ENCODE measurements at places on chromosomes 4 and X.

GRCh38 chr4:26105337-26105736 lies 191.3 kb downstream of the SMIM20 start:
- DNase-seq: no peak

GRCh38 chrX:82092307-82092706 lies 890.4 kb downstream of the SH3BGRL start:
- DNase-seq: no peak

DNA sequence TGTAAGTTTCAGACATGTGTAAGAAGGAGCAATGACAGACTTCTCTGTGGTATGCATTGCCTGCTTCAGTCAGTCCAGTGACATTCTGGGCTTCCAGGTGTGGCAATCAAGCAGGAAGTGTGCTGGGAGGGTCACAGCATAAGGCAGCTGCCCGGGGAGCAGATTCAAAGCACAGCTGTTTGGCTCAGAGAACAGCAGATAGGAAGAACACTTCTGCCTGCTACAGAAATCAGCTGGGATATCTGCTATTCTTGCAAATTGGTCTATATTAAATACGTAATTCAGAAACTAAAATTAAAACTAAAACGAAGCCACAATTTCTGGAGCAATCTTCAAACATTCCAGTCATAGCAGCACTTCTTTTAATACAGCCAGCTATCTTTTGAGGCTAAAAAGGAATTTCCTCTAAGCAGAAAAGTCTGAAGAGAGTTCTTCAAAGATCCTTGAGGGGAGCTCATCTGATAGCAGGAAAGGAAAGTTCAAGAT lies 47.5 kb upstream of the GALNT7 start:
- no peak for DNase-seq

DNA sequence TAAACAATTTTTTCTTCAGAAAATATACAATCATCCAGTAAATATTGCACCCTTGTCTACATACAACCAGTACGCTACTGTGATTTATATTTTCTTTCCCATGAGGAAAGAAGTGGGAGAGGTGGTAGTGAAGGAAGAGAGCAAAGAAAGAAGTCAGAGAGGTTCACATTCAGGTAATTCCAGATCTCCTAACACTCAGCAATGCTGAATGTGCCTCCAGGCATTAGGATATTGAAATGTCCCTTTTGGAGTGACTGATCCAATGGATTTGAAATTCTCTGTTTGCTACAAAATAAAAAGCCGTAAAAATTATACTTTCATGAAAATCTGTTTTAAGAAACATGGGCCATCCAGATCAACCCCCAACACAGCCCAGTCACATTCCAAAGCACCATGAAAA lies 211.9 kb upstream of the NR3C2 start:
- no peak for DNase-seq

DNA sequence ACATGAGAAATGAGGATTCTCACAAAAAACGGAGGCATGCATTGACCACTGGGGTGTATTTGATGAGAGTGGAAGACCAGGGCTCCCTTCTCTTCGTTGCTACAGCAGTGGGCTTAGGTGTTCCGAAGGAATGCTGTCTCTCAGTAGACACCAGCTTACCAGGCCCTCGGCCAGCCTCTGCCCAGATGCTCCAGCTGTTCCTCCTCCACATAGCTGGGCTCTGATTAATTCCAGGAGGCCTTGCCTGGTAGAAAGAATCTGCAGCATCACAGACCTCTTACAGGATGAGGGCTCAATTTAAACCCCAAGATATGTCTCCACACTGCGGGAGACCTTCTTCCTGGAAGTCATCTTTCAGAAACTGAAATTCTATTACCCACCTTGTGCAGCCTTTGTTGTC lies 346.6 kb upstream of the TENM3 start:
- DNase-seq: no peak

DNA sequence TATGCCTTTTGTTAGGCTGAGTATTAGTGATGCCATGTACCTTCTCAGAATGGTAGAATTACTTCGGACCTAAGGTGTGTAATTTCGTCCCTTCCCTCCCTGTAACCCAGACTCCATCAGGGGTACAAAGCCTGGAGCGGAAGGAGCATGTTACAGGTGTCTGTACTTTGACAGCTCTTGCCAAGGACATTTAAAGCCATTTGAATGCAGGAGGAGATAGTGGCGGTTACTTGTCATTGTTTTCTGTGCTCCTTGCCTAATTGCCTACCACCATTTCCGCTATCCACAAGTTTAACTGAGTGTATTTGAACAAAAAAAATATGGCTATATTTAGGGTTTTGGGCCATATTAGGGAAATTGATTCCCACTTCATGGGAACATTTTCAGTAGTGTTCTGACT lies 1.8 kb downstream of the FNIP2 start:
- no peak for DNase-seq

GRCh38 chr4:86755388-86755787 lies 93.8 kb downstream of the SLC10A6 start:
- DNase-seq: no peak

DNA sequence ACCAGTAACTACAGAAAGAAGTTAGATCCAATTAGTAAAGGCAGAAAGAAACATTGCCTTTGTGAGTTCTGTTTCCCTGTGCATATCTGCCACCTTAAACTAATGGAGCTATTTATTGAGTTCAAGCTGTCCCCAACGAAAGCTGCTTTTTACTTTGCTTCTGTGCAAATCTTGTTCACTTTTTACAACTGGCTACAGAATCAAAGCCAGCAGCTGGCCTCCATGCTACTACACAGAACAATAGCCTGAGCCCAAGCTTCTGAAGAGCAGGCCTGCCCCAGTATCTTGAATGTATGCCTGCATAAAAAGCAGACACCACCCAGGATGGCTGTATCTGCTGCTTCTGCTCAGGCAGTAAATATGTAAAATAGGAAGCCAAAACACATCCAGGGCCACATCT lies 28.1 kb downstream of the ANK2 start:
- no peak for DNase-seq

- DNase-seq: no peak
Measured at GRCh38 chr4:526971-527460, 28.0 kb downstream of the PIGG start.

GRCh38 chrX:40446921-40447320 lies 133.8 kb upstream of the ATP6AP2 start:
- no peak for DNase-seq

DNA sequence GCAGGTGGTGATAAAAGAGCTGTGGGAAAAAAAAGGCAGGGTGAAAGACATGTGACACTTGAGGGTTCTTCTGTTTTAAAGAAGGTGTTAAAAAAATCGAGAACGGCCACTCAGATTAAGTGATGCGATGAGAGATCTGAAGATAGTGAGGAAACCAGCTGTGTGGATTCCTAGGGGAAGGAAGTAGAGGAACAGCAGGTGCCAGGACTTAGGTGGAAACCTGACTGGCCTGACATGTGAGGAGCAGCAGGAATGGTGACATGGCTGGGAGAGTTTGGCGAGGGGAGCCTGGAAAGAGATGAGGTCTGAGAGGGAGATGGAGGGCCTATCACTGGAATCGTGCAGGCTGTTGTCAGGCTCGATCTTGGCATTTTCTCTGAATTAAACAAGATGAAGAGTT lies 55.5 kb downstream of the BMPR1B start:
- DNase-seq: no peak

DNA sequence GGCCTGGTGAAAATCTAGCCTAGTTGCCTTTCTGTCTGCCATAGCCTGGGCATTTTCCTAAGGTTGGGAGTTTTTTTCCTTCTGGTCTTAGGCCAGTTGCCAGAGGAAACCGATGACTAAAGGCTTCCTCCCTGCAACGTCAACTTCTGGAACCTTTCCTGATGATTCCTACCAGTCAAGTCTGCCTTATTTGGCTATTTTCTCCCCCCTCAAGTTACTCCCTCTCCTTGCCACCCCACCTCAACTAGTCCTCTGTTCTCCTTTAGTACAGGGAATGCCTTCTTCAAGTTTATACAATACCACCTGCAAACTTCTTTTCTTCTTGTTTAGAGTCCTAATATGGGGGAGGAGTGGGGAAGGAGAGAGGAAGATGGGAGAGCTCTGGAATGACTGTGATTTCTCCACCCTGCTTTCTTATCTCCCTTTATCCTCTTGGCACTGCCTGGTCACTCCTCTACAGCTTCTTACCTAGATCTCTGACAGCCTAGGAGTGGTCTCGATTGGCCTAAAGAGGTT lies 10.6 kb downstream of the MSN start:
- no peak for DNase-seq

DNA sequence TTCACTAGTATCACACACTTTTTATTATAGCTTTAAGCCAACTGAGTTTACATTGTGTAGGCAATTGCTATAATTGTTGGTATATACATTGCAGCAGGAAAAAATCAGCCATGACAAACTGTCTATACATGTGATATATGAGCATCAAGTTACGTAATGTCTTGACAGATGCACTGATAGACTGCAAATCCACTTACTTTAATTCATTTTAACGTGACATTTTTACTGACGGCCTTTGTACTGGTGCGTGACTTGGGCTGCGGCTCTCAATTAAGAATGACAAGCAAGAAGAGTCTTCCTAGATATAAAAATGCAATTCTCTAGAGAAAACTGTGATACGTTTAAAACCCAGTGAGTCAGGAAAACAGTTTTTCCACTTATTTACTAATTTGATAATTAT lies 143.8 kb downstream of the ACTRT1 start:
- no peak for DNase-seq

GRCh38 chr4:23290656-23291055 lies 597.9 kb downstream of the GBA3 start:
- no peak for DNase-seq

DNA sequence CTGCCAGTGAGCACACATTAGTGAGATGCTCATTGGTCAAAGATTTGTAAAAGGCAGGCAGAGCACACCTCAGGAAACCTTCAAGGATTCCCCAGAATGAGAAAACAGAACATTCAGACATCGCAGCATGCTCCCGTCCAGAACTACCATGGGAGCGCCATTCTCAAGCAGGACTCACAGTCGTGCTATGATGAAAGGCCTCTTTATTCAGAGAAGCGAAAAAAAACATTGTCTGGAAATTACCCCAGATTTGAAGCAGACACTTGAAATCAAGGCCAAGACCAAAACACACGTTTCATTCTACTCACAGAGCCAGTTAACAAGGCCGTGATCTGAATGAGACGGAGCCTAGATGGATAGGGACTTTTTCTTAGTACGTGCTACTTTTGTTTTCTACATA lies 961.8 kb upstream of the TENM3 start:
- DNase-seq: no peak

- DNase-seq: no peak
Measured at GRCh38 chr4:156634612-156635011, 337.0 kb downstream of the PDGFC start.

- no peak for DNase-seq
Measured at GRCh38 chrX:7133050-7133440, 14.5 kb upstream of the STS start.

GRCh38 chr4:77349796-77350195 lies 192.8 kb downstream of the CCNG2 start:
- DNase-seq: no peak

DNA sequence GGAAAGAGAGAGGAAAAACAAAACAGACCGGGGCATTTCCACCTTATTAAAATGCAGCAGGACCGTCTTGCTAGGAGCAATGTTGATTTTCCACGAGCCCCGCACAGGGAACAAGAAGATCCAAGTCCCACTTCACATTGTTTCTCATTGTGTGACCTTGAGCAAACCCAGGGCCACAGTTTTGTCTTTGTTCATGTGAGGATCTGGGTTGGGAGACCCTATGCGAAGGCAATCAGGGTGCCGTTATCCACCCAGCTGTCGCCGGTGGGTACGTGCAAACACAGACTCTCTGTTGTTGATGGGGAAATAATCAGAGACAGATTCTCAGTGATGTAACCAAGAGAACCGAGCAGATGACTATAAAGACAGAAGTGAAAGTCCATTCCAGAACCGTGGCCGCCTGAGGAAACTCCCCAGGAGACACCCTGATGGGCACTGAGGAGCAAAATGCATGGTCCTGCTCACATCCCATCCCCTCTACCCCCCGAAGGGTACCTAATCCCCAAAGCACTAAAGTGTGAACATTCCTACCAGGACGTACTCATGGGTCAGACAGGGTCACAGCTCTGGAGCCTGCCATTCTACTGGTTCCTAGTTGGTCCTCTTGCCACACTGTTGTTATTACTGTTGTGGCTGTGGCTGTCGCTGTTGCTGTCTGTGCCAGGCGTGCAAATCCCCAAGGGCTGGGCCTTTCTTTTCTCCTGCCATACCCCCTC lies 102.7 kb upstream of the RBPJ start:
- no peak for DNase-seq

GRCh38 chr4:38387348-38387747 lies 276.7 kb upstream of the KLF3 start:
- no peak for DNase-seq

GRCh38 chr4:169715826-169716225 lies 41.9 kb downstream of the HPF1 start:
- no peak for DNase-seq

- DNase-seq: no peak
Measured at GRCh38 chrX:154401045-154401799, 3.0 kb downstream of the RPL10 start.

DNA sequence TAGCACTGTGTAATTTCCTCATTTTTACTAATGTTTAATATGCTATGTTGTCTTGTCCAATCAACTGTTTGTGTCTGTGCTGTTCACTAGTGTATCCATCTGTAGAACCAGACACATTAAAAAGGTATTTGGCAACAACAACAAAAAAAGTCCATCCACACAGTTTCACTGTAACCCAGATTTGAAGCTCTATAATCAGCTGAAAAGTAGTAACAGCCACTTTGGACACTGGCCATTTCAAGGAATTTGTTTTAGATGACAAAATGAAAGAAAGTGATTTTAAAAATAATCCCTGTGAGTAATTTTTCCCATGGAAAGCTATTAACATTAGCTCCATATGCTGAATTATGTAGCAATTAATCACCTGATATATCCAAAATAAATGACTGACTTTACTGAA lies 2.2 kb upstream of the FBXL5 start:
- DNase-seq: no peak

GRCh38 chr4:98711526-98711925 lies 53.1 kb upstream of the TSPAN5 start:
- DNase-seq: no peak

GRCh38 chr4:154004507-154005170 lies 215.8 kb upstream of the SFRP2 start:
- no peak for DNase-seq

- no peak for DNase-seq
Measured at GRCh38 chr4:81577392-81577791, 105.7 kb upstream of the RASGEF1B start.

DNA sequence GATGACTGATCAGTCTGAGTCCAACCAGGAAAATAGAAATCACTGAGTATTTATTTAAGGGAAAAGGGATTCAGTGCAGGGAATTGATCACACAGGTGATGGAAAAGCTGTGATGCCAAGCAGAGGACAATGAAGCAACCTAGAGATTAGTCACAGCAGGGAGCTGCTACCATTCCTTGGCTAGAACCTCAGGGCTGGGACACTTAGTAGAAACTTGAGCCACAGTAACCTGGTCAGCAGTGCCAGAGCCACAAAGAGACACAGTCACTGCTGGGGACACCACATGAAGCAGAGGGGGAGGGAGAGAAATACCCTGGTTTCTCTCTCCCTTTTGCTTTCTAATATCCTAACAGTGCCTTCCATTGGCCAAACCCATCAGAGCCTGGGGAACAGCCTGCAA lies 38.7 kb downstream of the RTL9 start:
- DNase-seq: no peak
